ENCODE measurements at places on chromosomes 4 and X.

- DNase-seq, result no peak
Observed at GRCh38 chr4:128858879-128859671, 49.6 kb downstream of the JADE1 start.

DNA sequence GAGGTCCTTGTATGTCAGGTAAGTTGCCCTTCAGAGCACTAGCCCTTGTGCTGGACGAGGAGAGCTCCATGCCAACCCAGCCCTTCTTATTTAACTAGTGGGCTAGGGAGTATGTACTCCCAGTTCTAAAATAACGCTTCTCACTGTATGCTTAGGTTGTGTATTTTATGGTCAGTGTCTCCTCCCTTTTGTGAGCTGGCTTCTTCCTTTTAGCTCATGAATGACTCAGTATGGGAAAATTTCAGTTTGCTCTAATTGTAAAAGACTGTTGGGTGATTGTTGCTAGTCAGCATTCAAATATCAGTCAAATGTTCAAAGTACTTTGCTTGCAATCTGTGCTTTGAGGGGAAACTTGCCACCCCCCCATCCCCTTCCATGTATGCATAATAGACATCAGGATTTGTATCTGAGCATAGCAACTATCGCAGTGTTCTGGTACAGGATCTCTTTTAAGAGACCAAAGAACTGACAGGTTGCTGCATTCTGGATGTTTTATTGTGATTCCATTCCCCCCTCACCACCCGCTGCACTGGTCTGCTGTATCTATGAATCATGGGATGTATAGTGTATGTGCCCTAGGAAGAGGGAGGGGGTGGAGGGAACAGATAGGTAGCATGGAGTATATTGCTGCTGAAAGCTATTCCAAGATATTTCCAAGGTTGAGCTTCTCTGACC is 34.7 kb downstream of the DLG3 start:
- DNase-seq, result no peak

- DNase-seq, result no peak
Observed at GRCh38 chr4:41303372-41304118, 46.8 kb downstream of the UCHL1 start.

DNA sequence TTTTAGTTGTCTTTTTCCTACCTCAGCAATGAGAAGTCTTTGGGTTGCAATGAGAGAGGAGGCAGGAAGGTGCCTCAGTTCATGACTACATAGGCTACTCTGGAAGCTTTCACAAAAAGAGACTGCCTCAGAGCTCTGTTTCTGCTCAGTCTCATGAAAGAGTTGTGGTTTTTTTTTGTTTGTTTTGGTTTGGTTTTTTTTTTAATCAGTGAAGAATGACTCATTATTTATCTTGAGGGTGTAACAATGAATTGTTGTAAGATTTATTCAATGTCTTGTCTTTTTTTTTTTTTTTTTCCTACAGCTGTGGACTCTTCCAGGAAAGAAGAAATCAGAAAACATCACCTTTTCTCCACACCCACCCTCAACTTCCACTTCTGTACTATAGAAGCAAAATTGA is 67.5 kb upstream of the CXCL13 start:
- DNase-seq, result no peak

- no peak for DNase-seq
Observed at GRCh38 chr4:5735463-5735862, 24.5 kb downstream of the EVC start.

GRCh38 chr4:6047130-6047673 is 29.0 kb upstream of the C4orf50 start:
- DNase-seq, result no peak

DNA sequence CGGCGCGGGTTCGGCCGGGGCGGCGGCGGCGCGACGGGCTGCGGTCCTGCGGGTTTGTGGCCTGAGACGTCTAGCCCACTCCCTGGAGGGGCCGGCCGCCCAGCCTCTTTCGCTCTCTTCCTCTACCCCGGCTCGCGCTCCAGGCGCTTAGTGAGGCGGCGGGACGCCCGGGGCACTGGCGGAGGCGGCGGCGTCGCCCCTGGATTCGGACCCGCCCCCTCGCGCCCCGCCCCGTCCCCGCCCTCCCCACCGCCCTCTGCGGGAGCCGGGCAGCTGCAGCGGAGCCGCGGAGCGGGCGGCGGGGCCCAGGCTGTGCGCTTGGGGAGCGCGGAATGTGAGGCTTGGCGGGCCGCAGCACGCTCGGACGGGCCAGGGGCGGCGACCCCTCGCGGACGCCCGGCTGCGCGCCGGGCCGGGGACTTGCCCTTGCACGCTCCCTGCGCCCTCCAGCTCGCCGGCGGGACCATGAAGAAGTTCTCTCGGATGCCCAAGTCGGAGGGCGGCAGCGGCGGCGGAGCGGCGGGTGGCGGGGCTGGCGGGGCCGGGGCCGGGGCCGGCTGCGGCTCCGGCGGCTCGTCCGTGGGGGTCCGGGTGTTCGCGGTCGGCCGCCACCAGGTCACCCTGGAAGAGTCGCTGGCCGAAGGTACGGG is at the start of gene BMP2K:
Gene BMP2K, plus strand, starts transcription at position 272 of the 650 bp plus-strand sequence. Its CDS starts 194 bp downstream, at position 466.
- DNase-seq, result peak; percentile 51

GRCh38 chr4:25433966-25434827 is 57.1 kb downstream of the ANAPC4 start:
- DNase-seq, result no peak

GRCh38 chr4:7390336-7390735 is 44.4 kb downstream of the PSAPL1 start:
- DNase-seq, result no peak

- peak; percentile 39 for DNase-seq
Observed at GRCh38 chr4:65437102-65437501, 233.2 kb downstream of the EPHA5 start.

DNA sequence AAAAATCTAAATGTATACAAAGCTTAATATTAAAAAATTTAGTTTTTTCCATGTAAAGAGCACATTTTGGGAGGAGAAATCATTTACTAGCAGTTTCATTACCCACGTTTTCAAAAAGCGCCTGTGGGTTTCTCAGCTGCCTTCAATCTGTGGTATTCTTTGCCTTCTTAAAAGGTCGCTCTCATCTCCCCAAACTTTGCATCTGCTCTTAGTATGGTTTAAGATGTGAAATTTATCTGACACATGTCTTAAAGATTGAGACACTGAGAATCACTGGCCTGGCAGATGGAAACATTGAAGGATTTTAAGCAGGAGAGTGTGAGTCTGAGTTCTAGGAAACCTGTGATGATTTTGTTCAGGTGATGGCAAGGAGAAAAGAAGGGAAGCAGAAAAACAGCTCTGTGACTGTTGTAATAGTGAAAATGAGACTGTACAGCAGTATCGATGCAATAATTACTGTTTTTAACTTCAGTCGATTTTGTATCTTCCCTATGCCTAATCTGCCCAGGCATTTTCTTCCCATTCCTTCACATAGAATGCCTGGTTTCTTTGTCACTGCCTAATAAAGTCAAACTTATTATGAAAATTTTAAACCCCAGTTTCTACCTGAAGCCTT is 75.9 kb downstream of the PAQR3 start:
- DNase-seq, result no peak

DNA sequence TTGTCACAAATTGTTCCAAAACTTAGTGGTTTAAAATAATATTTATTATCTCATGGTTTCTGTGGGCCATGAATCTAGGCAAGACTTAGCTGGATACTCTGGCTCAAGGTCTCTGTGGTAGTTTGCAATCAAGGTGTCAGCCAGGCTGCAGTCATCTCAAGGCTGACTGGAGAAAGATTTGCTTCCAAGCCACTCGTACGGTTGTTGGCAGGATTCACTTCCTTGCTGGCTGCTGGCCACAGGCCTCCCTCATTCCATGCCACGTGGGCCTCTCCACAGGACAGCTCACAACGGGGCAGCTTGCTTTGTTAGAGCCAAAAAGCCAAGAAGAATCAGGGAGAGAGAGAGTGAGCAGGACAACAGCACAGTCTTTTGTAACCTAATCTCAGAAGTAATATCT is 101.4 kb downstream of the WWC2 start:
- no peak for DNase-seq
